Stimulated activated CD8-positive, alpha-beta memory T cell treated with anti-CD3 and anti-CD28 coated beads, Interleukin-15, amount 100 ng/mL, for 4 hours (primary cell): ENCODE measurements at places on chromosomes 1 and 21.

- DNase-seq, result no peak
Observed at GRCh38 chr1:184153731-184154130, 102.2 kb downstream of the TSEN15 start.

- no peak for DNase-seq
Observed at GRCh38 chr1:41484402-41485241, at the start of gene EDN2. Gene EDN2, minus strand, starts transcription at chr1:41484683. Its CDS starts 82 bp downstream, at chr1:41484601.

DNA sequence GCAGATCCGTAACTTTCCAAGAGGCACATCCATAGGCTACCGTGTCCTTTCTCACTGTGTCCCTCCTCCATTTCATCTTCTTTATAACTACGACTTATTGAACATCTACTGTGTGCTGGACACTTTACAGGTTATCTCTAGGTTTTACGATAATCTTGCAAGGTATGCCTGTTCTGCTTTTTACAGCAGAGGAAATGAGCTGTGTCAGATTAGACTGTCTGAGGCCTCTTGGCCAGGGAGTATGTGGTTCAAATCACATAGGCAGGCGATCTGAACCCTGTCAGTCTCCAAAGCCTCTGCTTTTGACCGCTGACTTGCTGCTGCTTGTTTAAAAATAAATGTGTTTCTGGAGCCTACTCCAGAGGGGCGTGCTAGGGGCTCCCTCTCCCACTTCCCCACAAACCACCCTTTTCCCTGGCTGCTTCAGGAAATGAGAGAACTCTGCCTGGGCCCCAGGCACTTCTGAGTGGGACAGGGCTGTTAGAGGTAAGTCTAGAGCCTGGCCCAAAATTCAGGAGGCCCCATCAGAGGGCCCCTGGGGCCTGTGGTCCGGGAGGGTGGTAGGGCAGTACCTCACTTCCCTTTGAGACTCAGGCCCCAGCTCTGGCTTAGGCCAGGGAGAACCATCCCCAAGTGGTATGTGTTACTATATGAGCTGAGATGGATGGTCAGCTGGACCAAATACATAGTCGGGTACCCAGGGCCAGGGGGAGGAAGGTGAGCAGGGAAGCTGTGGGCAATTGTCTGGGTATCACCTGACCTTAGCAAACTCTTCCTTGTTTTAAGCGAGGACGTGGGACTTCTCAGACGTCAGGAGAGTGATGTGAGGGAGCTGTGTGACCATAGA is 4.4 kb downstream of the PSEN2 start:
- no peak for DNase-seq

GRCh38 chr1:241800640-241801039 is 47.4 kb upstream of the EXO1 start:
- no peak for DNase-seq

DNA sequence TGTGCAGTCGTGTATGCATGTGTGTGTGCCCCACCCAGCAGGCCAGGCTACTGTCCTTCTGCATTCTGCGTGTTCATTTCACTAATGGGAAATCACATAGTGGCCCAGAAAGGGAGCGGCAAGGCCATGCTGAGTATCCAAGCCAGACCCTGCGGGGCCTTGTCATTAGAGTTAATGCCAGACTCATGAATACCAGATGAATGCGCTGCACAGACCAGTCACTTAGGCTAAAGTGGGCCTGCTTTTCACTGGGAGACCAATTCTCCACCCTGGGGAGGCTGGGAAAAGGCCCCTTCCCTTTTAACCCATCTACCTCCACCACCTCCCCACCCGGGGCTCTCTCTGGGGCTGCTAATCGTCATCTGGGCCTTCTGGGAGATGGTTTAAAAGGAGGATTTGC is 17.0 kb upstream of the GRIK3 start:
- no peak for DNase-seq
